Activated T-helper 2 cell treated with anti-CD3 and anti-CD28 coated beads, Interferon-gamma antibody, Interleukin-2, Interleukin-4, amounts not matched to agents 10 μg/mL and 5 μg/mL and 100 μg/mL, durations not matched to agents 14 hours and 24 hours and 36 hours (primary cell): ENCODE measurements at places on chromosomes 11 and 22.

- no peak for DNase-seq
Measured at GRCh38 chr22:26435327-26436093, 6.5 kb downstream of the ASPHD2 start.

GRCh38 chr22:50605613-50606074 is 5.1 kb downstream of the MAPK8IP2 start:
- DNase-seq, result no peak

GRCh38 chr11:17915500-17916143 is 97.2 kb downstream of the SERGEF start:
- DNase-seq, result no peak

DNA sequence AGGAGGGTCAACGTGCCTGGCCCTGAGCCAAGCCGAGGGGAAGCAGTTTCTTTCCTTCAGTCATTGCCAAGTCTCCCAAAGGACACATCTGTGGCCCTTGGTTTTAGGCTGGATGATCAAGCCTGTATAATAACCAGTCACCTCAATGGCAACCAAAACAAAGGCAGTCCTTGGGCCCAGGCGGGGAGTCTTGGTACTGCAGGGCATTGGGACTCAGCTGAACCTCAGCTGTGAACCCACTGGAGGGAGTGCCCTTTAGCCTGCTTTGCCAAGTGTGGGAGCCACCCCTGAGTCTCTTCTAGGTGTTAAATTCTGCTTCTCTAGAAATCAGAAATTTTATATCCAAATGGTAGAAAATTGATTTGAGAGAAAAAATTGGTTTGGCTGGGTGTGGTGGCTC is 36.9 kb downstream of the CPT1A start:
- DNase-seq, result no peak

DNA sequence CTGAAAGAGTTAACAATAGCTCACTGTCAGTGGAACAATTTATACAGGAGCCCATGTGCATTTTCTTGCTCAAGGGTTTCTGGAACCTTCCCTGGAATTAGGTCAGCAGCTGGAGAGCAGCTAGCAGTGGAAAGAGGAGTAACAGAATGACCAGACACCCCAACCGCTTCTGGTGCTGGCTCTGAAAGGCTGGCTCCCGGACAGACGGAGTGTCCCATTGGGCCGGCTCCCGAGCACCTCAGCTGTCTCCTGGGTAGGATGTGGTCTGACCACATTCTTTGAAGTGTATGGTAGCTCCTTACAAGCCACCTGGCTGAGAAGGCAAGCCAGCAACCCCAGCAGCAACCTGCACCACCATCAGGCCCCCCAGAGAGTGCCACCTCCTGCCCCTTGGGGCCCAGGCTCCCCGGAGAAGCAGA is 44.7 kb downstream of the ABTB2 start:
- peak; percentile 22 for DNase-seq

DNA sequence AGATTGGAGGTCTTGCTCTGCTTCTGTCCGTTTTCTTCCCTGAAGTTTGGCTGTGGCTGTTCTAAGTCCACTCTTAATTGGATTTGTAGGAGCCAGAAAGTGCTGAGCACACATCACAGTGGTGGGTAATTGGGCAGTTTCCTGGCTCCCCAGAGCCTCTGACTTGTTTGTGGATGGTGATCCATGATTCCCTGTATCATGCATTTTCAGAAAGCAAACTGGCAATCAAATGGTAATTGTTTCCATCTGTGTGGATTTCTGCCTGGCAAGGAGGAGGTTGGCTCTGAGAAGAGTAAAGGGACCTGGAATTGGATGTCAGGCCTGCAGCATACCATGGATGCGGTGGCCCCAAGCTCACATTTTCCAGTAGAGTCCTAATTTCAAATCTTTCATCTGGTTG is 49.5 kb downstream of the PPFIBP2 start:
- no peak for DNase-seq

GRCh38 chr11:117843666-117844484 is 19.3 kb upstream of the FXYD2 start:
- DNase-seq, result peak; percentile 66

- DNase-seq, result no peak
Measured at GRCh38 chr11:126863294-126863997, 137.1 kb downstream of the KIRREL3 start.

- DNase-seq, result no peak
Measured at GRCh38 chr11:86637988-86638387, 34.4 kb downstream of the ME3 start.

DNA sequence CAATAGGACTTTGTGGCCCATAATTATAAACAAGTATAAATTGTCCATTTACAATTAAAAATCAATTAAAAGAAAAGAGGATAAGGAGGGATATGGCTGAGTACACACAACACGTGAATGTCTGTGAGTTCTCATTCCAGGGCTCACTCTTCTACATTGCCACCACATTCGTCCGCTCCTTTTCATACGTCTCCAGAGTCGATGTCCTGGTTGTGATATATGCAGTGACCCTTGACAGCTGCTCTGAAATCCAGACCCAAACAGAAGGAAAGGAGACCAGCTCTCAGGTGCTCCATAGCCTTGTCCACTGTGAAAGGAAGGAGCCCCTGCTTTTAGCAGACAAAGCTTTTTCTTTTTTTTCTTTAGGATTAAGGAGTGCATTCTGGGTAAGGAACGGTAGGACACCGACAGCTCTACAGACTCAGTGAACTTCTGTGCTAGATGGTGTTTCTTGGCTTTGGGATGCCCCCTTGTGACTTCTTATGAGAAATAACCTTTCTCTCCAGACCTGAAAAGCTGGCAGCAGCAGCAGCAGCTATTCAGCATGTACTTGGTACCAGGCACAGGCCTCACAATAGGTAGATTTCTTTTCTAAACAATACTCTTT is 19.7 kb upstream of the DNAJB13 start:
- no peak for DNase-seq

- peak; percentile 46 for DNase-seq
Measured at GRCh38 chr11:61752117-61752924, at the start of gene MYRF. TSS of gene MYRF (plus strand) at chr11:61752636. CDS start at chr11:61752745, 109 bp downstream.

GRCh38 chr11:113375402-113375801 is 12.2 kb upstream of the ANKK1 start:
- DNase-seq, result no peak

DNA sequence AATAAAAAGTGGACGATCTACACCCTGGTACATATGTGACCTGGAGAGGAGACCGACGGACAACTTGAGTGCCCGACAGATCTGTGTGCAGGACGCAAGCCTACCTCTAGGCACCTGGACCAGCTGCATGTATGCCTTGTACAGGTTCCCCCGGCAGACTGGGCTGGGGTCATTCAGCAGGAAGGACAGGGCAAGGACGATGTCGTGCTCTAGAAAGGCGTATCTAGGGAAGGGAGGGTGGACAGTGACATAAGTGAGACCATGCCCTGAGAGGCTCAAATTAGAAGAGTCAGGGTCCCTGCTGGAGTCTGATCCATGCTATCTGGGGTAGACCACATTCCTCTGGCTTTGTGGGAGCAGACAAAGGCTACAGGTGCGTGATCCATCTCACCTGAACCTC is 7.9 kb downstream of the RSPH14 start:
- no peak for DNase-seq

DNA sequence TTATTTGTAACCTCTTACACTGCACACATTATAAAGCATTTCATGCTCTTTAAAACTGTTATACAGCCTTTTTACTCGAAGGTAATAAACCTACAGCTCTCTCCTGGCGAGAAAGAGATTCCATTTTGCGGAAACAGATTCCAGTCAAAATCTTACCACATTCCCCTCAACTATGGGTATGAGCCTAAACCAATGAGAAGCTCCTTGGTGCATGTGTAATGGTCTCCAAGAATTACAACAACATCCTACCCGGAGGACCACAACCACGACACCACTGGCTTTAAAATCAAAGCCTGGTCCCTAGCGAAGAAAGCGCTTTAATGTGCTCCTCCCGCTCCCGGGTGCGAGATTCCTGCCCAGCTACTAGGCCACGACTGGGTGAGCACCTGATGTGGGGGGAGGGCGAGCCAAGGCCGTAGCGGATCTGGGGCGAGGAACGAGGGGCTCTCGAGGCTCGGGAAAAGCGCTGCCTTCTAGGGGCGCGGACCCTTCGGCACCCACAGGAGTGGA is 821 bp downstream of the CELF1 start:
- peak; percentile 29 for DNase-seq

DNA sequence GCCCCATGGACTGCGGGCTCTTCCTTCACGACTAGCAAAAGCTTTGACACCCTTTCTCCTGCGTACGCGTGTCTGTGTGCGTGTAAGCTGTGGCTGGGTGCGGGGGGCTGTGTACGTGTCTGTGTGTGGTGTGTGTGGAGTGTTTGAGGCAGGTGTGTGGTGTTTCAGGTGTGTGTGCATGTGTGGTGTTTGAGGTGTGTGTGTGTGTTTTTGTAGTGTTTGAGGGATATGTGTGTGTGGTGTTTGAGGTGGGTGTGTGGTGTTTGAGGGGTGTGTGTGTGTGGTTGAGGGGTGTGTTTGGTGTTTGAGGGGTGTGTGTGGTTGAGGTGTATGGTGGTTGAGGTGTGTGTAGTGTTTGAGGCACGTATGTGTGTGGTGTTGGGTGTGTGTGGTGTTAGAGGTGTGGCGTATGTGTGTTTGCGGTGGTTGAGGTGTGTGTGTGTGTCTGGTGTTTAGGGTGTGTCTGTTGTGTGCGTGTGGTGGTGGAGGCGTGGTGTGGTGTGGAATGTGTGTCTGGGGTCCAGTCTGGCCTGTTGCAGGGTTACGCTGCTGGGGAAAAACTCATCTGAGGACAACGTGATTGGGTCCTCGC is 687 bp upstream of the ARSA start:
- no peak for DNase-seq

DNA sequence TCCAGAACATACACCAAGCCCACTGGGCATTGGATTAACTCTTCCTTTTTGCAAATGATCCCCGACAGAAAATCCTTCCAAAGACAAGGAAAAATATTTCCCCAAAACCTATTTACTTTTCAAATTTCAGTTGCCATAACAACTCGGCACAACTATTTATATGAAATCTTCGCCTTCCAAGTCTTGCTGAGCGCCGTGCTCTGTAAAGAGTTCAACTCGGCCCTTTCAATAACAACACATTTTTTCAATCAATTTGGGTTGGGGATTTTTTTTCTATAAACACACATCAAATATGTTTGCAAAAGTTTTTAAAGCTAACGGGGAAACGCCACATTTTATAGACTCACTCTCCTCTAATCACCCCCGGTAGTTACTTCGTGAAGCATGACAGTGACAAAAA is 333.8 kb downstream of the MN1 start:
- DNase-seq, result no peak

GRCh38 chr11:67776852-67777520 is 102.6 kb upstream of the ALDH3B2 start:
- DNase-seq, result no peak

DNA sequence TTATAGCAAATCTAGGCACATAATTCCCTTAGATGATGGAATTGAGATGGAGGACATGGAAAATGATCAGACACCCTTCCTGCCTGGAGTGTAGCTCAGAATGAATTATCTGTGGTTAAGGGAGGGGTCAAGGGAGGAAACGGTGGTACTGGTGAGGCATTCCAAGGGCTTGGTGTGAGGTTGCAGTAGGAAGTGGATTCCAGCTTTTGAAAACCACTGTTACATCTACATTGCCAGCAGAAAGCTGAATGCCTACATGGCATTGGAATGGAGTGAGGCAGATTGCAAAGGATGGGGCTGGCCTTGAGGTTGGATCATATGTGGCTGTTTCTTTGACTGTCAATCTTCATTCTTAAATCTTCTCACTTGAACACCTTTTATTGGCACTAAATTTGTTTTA is 684.4 kb downstream of the NTM start:
- no peak for DNase-seq

- no peak for DNase-seq
Measured at GRCh38 chr11:132579634-132580327, 952.5 kb downstream of the OPCML start.

DNA sequence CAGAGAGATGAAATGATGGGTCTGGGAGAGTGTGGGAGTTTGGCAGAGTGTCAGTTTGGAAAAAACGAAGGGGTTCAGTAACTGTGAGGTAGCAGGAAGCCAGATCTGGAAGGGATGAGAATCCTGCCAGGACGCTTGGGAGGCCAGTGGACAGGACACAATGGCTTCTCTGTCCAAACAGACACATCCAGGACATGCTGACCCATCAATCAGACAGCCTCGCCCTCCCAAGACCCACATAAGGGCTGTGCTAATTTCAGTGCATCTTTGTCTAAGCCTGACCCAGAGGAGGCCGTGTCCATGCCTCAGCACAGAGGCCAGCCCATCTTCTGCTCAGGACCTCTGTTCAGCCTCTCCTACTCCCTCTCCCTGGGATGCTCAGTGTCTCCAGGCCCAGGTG is 576.5 kb upstream of the B3GAT1 start:
- no peak for DNase-seq

- no peak for DNase-seq
Measured at GRCh38 chr11:120718171-120718570, 206.6 kb downstream of the GRIK4 start.

GRCh38 chr11:117702946-117703598 is 93.9 kb downstream of the DSCAML1 start:
- no peak for DNase-seq

DNA sequence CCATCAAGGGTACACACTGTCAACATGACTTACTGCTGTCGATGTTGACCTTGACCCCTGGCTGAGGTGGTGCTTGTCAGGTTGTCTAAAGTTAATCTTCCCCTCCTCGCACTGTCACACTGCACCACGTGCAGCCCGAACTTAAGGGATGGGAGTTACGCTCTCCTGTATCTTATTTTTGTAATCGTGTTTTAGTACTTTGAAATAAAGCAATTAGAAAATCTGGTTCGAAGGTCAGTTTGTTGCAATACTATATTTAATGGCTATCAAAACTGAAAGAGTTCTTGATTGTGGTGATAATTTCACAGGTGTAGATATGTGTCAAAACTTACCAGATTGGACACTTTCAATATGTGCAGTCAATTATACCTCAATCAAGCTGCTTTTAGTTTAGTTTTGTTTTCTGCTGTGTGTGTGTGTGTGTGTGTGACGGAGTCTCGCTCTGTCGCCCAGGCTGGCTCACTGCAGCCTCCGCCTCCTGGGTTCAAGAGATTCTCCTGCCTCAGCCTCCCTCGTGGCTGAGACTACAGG is 10.7 kb upstream of the ST14 start:
- DNase-seq, result no peak

GRCh38 chr11:68961245-68961644 is 19.5 kb downstream of the MRGPRD start:
- DNase-seq, result no peak

GRCh38 chr11:62394825-62395538 is 23.9 kb upstream of the SCGB1A1 start:
- DNase-seq, result peak; percentile 40

GRCh38 chr11:72673943-72674828 is at the start of gene PDE2A:
TSS of gene PDE2A (minus strand) at chr11:72674422. CDS start at chr11:72674207, 215 bp downstream.
- no peak for DNase-seq

GRCh38 chr11:122077459-122077858 is 38.6 kb downstream of the BLID start:
- no peak for DNase-seq

DNA sequence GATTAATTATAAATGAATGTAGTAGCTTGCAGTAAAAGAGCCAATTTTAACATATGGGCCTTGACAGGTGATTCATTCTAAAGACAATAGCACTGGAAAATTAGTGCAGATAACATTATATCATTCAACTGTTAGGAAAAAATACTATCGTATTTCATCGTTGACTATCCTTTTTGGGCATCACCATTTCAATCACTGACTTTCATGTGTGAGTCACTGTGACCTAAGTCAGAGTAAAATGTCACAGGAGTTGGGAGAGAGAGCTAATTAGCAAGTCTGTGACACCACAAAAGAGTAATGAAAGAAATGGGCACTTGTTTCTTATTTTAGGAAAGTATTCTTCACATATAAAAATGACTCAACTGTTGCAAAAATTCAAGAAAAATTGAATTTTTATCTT is 253.8 kb upstream of the CNTN5 start:
- DNase-seq, result no peak
